ENCODE measurements at places on chromosomes 4 and X.

GRCh38 chr4:99986792-99987191 lies 36.7 kb upstream of the H2AZ1 start:
- DNase-seq, result no peak

GRCh38 chr4:37245391-37245954 lies 930 bp downstream of the NWD2 start:
- DNase-seq, result peak; percentile 37

- DNase-seq, result peak; percentile 39
These were observed 171.6 kb downstream of the PCDH10 start for GRCh38 chr4:133320576-133321170.

- DNase-seq, result no peak
These were observed 14.3 kb downstream of the FAM47B start for GRCh38 chrX:34956916-34957315.

- DNase-seq, result no peak
These were observed 141.1 kb downstream of the BANK1 start for GRCh38 chr4:101931619-101932018.

GRCh38 chrX:7330556-7330955 lies 182.6 kb upstream of the PUDP start:
- DNase-seq, result no peak

DNA sequence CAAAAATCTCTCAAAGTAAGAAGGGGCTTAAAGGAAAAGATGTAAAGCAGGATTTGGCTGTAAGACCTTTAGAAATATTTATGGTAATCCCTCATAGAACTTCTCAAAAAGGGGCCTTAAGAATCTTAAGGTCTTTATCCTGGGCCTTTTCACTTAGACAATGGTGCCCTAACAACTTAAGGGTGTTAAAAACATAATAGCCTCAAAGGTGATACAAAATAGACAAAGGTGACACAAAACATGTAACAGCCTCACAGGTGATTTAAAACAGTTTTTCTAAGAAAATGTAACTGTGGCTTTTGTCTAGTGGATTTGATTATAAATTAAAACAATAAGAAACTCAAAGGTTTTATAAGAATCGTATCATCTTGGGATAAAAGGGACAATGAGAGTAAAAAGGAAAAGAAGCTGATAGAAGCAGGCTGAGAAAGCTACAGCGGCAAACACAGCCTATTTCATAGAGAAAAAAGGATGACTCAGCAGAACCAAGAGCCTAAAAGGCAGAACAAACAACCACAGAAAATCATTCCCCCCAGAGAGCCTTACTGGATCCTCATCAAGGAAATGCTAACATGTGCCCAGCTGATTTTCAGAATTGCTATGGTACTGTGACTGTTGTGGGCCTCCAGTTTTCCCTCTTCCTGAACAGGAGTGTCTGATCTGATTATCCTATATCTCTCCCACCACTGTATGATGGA lies 164.3 kb downstream of the STPG2 start:
- no peak for DNase-seq

GRCh38 chr4:182223708-182224107 lies 19.5 kb upstream of the TENM3 start:
- no peak for DNase-seq

DNA sequence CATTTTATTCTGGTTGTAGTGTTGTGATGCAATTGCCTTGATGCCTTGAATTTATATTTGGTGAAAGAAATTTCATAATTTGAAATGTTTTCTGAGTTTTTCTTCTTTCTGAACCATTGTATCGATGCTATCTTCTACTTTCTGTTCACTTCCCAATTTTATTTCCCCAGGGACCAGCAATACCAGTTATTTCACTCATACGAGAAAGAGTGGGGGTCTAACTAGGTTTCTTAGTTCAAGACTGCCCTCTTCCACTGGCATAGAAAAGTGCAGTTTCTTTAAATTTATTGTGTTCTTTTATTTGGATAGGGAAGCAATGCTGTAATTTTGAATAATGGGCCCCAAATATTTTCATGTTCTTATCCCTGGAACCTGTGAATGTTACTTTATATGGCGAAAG lies 544.0 kb upstream of the ADGRL3 start:
- peak; percentile 23 for DNase-seq

DNA sequence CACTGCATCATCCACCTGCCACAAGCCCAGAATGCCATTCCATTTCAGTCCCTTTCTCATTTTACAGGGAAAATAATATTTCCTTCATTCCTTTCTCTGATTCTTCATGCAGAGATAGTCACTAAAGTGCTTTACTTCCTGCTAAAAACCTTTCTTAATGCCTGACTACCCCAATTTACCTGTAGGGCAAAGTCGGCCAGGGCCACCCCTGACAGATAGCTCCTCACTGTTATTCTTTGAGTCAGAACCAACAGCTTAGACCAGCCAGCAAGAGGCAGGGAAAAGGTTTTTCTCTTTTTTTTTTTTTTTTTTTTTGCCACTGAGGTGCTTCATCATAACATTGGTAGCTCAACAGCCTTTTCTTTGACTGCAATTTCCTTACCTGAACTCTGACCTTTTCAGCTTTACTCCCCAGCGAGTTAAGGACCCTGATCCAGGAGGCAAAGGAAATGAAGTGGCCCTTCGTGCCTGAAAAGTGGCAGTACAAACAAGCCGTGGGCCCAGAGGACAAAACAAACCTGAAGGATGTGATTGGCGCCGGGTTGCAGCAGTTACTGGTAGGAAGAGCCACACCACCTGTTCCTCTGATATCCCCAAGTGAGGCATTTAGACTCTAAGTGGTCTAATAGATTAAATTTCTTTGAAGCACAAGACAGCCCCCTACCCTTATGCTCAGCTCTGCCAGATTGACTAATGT lies 85.0 kb downstream of the ALPK1 start:
- peak; percentile 69 for DNase-seq

GRCh38 chr4:65023081-65023480 lies 613.8 kb upstream of the TECRL start:
- no peak for DNase-seq

DNA sequence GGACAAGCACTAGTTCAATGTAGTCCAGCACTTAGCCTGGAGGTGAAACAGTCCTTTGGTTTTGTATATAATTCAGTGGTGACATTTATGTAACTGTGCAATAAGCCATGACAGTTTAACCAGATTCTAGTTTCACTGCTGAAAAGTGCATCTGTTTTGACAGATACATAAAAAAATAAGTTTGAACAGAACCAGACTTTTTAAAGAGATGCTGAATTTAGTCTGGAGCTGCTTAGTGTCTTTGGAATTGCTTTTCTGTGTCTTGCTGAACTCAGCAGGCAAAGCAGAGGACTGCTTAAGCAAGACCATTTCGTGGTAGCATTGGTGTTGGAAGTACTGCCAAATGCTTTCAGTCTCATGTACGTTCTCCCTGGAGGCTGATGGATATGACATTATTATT lies 393.5 kb downstream of the MAPK10 start:
- DNase-seq, result no peak

DNA sequence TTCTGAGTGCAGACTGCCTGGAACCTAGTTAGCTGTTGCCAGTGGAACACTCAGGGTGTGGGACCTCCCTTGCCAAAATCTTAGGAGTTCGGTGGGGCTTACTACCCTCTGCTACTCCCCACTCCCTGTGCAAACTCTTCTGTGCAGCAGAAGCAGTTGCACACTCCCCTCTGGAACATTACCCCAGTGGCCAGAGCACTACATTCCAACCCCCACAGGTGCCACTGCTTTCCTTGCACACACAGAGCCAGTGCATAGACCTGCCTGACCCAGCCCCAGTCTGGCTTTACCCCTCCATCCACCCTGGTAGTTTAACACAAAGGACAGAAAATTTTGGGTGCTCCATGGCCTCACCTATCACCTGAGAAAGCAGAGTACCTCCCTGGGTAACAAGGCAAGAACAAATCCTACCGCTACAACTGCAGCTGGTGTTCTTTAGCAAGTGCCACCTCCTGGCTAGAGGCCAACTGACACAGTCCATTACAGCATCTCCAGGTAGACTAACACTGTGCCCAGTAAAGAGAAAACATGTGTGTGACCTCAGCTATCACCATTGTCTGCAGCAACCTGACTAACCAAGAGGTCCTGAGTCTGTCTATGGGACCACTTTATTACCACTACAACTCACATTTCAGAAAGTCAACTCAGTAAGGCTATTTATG lies 11.5 kb upstream of the RASSF6 start:
- no peak for DNase-seq

DNA sequence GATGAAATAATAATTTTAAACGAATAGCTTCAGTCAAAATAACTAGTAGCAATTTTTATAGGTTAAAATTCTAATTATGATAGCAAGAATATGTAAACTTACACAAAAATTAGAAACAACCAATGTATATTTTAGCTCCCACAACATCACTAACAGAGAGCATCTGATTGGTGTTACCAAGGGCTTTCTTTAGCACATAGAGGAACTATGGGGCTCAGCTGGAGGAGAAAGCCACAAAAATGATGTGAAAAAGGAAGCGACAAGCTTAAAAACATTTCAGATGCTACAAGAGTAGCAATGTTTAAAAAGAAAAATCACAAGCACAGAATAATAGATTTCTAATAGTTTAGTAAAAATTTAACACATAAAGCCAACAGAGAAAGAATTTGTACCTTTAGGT lies 56.3 kb downstream of the ATP8A1 start:
- DNase-seq, result no peak

DNA sequence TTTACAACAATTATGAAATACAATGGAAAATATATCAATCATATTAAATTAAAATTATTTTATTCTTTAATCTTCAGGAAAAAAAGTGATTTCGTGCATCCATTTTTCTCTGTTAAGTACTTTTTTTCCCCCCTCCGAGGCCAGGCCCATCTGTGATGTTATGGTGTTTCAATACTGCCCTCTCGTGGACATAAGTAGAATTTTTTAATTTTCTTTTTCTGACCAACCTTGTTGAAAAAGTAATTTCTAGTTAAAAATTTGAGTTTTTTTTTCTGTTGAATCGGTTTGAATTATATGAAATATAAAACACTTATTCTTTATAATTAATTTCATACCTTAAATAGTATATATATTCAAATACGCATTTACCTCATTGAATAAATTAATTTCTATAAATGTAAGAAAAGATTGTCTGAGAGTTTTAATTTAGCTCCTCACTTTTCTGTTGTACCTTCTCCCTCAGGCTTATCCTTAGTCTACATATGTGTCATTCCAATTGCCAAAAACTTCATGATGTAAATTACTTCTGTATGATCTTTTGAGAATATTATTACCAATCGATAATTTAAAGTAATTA lies 175.8 kb upstream of the TECRL start:
- peak; percentile 19 for DNase-seq

Measured in NCI-H524 (cell line).